ENCODE measurements at places on chromosomes 16 and 17. TPM values are rescaled to one million over a fixed set of nuclear protein-coding genes. Genes with fewer than 3 reads are reported as not detected.

The CACNG1 gene
- total RNA-seq = not detected

The ZFP3 gene
- 3.7 TPM for total RNA-seq

The PHOSPHO1 gene
- not detected for total RNA-seq

The KRTAP9-8 gene
- not detected for total RNA-seq

The TAT gene
- 566 TPM for total RNA-seq

- DNase-seq = no peak
- H3K36me3 ChIP-seq = no peaks in the 10 kb centered on the region
Observed at GRCh38 chr16:52404546-52404945, 142.4 kb downstream of the TOX3 start.

DNA sequence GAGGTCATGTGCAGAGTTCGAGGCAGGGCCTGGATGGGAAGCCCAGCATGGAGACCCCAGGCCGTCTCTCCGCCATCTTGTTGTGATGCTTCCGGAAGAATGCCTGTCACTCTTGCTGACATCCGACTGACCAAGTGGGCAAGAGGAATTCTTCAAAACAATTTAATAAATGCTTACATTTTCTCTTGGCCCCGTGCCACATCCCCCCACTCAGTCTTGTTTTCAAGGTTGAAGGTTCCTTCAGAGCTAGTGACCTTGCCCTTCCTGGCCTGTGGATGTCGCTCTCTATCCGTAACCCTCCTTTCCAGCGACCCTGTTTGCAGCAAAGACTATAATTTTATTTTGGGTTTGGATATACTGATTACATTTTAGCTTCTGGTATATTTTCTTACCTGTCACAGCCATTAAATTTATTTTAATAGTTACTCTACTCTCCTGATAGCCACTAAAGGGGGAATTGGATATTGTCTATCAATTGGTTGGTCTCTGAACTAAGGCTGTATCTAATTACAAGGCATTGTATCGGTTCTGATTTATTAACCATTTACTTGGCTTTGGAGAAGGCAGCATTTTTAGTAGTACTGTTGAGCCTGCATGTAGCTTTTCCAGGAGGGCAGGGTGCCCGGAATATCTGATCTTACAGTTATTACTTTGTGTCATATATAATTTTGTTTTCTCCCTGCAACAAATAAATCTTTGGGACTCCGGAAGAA lies 264.5 kb downstream of the WWOX start:
- no peaks in the 10 kb centered on the region for H3K4me1 ChIP-seq
- no peak overlapping the region for H3K4me3 ChIP-seq
- no peak overlapping the region for H3K27ac ChIP-seq
- no peak for DNase-seq

DNA sequence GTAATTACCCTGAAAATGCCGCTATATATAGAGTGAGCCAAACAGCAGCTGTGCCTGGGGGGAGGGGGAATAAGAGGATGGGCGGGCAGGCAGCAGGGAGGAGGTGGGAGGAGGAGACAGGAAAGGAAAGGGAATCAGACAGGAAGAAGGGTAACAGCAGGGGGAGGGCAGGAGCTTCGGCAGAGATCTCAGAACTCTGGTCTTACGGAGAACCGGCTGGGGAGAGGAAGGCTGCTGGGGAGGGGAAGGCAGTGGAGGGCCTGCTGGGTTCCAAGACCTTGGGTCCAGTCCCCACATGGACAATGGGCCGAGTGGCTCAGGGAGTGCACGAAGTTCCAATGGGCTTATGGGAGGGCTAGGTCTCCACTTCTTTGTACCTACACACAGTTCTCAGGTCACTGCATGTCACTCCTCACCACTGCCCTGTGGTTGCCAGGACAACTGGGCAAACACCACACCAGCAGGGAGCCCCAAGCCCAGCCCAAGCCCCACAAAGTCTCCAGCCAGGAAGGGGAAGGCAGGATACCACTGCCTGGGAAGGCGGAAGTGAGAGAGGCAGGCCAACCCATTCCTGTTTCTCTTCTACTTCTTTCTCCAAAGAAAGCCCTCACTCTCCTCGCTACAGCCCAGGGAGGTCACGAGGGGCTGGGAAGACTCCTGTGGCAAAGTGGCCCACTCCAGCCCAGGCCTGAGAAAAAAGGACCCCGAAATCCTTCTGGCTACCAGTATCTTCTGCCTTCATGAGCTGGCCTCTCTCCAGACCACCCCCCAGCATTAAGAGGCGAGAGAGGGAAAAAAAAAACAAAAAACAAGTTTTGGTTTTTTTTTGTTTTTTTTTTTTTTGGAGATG lies 25.3 kb downstream of the G6PC3 start:
- DNase-seq = no peak
- peaks cover 16% of the 10 kb centered on the region for H3K4me1 ChIP-seq
- peak overlapping the region; percentile 24 for H3K4me3 ChIP-seq
- peak overlapping the region; percentile 89 for H3K27ac ChIP-seq
- H3K27me3 ChIP-seq = no peaks in the 10 kb centered on the region
- no peaks in the 10 kb centered on the region for H3K36me3 ChIP-seq

DNA sequence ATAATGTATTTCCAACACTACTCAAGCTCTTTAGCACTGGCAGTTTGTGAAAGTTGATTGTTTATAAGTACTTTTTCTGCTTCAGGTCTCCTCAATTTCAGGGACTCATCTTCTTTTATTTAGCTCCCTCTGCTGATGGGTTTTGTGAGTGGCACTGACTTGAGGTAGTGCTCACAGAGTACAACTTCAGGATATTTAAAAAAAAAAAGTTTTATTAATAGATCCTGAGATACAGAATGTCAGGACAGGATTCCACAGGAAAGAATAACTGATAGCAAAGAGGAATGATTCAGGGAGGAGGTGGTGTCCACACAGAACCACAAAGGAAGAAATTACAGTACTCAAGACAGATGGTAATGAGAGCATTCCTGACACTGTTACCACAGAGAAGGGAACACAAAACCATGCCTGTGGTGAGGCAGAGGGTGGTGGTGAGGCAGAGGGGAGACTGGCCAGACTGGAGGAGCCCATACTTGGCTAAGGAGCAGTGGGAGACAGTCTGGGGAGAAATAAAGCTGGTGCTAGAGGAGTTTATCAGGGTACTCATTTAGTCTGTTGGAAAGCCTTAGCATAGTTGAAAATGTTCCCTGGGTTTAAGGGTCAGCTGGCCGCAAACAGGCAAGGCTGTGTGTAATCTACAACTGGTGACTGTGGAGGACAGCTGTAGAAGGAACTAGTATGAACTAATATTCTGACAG lies 63.7 kb downstream of the SPAG9 start:
- no peaks in the 10 kb centered on the region for H3K4me1 ChIP-seq
- peak overlapping the region; percentile 50 for H3K27ac ChIP-seq
- DNase-seq = no peak
- H3K36me3 ChIP-seq = no peaks in the 10 kb centered on the region
- no peaks in the 10 kb centered on the region for H3K27me3 ChIP-seq

GRCh38 chr17:2240541-2240940 lies 63.0 kb downstream of the SMG6 start:
- DNase-seq = no peak
- peaks cover 7% of the 10 kb centered on the region for H3K4me1 ChIP-seq
- no peaks in the 10 kb centered on the region for H3K36me3 ChIP-seq
- H3K27me3 ChIP-seq = no peaks in the 10 kb centered on the region
- peak overlapping the region; percentile 71 for H3K27ac ChIP-seq
- no peak overlapping the region for H3K4me3 ChIP-seq

GRCh38 chr17:47983492-47984223 lies 12.7 kb downstream of the CDK5RAP3 start:
- H3K27me3 ChIP-seq = no peaks in the 10 kb centered on the region
- H3K36me3 ChIP-seq = no peaks in the 10 kb centered on the region
- DNase-seq = no peak
- no peaks in the 10 kb centered on the region for H3K4me1 ChIP-seq
- no peak overlapping the region for H3K4me3 ChIP-seq

DNA sequence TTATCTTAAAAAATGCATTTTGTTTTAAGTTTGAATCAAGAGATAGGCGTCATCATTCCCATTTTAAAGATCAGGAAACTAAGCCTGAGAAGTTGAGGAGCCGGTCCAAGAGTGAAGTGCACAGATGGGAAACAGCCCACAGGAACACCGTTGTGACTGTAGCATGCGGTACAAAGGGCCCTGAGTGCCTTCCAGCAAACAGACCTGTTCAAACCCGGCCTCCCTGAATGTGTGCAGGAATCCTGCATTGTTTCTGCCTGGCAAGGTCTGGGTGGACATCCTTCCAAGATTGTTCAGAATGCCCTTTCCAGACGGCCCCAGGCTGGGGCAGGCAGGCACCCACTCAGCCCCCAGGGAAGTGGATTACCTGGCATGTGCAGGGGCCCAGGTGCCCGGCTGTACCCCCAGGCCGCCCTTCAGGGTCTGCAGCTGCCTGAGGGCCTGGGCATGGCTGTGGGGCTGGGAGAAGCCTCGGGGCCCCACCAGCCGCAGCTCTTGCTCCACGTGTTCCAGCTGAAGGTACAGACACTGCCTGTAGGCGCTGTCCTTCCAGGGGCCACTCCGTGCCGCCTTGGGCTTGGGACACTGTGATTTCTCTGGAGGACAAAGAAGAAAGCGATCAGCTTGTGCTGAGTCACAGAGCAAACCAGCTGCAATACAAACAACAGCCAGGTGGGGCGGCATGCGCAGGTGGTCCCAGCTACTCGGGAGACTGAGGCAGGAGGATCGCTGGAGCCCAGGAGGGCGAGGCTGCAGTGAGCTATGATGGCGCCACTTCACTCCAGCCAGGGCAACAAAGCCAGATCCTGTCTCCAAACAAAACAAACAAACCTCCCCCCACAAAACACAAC lies 45.0 kb upstream of the GCSH start:
- H3K27me3 ChIP-seq = no peaks in the 10 kb centered on the region
- no peaks in the 10 kb centered on the region for H3K36me3 ChIP-seq
- no peaks in the 10 kb centered on the region for H3K4me1 ChIP-seq
- no peak overlapping the region for H3K27ac ChIP-seq
- no peak overlapping the region for H3K4me3 ChIP-seq

- H3K4me3 ChIP-seq = no peak overlapping the region
- H3K4me1 ChIP-seq = no peaks in the 10 kb centered on the region
- no peaks in the 10 kb centered on the region for H3K36me3 ChIP-seq
- no peak for DNase-seq
- H3K27me3 ChIP-seq = no peaks in the 10 kb centered on the region
Observed at GRCh38 chr16:65950211-65950610, 416.3 kb upstream of the CDH5 start.

DNA sequence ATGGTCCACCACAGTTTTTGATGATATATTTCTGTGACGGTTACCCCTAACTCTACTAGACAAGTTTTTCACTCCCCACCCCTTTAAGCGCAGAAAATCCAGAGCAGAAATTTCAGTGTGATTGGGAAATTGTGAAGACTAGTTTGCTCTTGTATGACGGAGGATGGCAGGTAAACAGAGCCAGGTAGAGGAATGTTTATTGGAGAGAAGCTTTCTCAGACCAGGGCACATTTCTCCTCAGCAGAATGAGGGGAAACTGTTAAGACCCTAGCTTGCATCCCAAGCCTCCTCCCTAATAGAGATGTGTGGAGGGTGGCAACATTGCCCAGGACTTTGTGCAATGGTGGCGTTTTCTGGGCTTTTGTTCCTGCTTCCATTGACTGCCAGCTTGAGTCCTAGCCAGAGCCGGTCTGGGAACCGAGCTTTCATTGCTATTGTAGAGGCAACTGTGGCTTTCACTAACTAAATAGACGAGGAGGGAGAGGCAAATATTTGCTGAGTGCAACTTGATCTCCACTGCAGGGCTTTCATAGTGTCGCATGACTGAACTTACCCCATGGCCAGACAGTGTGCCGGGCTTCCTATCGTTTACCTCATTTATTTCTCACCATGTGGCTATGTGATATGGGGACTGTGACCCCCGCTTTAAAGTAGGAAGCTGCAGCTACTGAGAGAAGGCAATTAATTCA lies 159.6 kb upstream of the MPHOSPH6 start:
- H3K4me1 ChIP-seq = no peaks in the 10 kb centered on the region
- H3K27me3 ChIP-seq = no peaks in the 10 kb centered on the region
- no peak overlapping the region for H3K27ac ChIP-seq

- no peak overlapping the region for H3K4me3 ChIP-seq
- no peak for DNase-seq
- no peaks in the 10 kb centered on the region for H3K36me3 ChIP-seq
- H3K27ac ChIP-seq = no peak overlapping the region
Observed at GRCh38 chr17:5785867-5786509, 201.7 kb upstream of the NLRP1 start.
